Activated naive CD4-positive, alpha-beta T cell treated with anti-CD3 and anti-CD28 coated beads, Interleukin-2, amount 10 ng/mL, durations not matched to agents 7 days and 5 days (primary cell): ENCODE measurements at places on chromosomes 1 and 21.

GRCh38 chr1:154971341-154971998 is 923 bp upstream of the SHC1 start:
- peak overlapping the region; percentile 74 for H3K27ac ChIP-seq
- peak overlapping the region; percentile 4 for H3K4me3 ChIP-seq
- peaks cover 46% of the 10 kb centered on the region for H3K4me1 ChIP-seq
- no peak for DNase-seq
- peaks cover 41% of the 10 kb centered on the region for H3K36me3 ChIP-seq

- H3K4me1 ChIP-seq: peaks cover 16% of the 10 kb centered on the region
- peaks cover 9% of the 10 kb centered on the region for H3K27me3 ChIP-seq
- H3K27ac ChIP-seq: no peak overlapping the region
Observed at GRCh38 chr1:65231718-65232330, 77.5 kb upstream of the DNAJC6 start.

GRCh38 chr1:150364231-150365003 is 470 bp downstream of the RPRD2 start:
- no peaks in the 10 kb centered on the region for H3K27me3 ChIP-seq
- peak overlapping the region; percentile 95 for H3K27ac ChIP-seq
- H3K4me3 ChIP-seq: peak overlapping the region; percentile 92
- peaks cover 25% of the 10 kb centered on the region for H3K36me3 ChIP-seq
- H3K4me1 ChIP-seq: peaks cover 39% of the 10 kb centered on the region

GRCh38 chr1:169479363-169480066 is 6.2 kb downstream of the SLC19A2 start:
- H3K27ac ChIP-seq: no peak overlapping the region
- no peak for DNase-seq
- no peak overlapping the region for H3K4me3 ChIP-seq
- H3K27me3 ChIP-seq: no peaks in the 10 kb centered on the region
- peaks cover 22% of the 10 kb centered on the region for H3K4me1 ChIP-seq

- H3K27me3 ChIP-seq: peaks cover 4% of the 10 kb centered on the region
- peaks cover 44% of the 10 kb centered on the region for H3K4me1 ChIP-seq
- DNase-seq: peak; percentile 58
Observed at GRCh38 chr21:46325073-46325912, 1.3 kb downstream of the PCNT start.

DNA sequence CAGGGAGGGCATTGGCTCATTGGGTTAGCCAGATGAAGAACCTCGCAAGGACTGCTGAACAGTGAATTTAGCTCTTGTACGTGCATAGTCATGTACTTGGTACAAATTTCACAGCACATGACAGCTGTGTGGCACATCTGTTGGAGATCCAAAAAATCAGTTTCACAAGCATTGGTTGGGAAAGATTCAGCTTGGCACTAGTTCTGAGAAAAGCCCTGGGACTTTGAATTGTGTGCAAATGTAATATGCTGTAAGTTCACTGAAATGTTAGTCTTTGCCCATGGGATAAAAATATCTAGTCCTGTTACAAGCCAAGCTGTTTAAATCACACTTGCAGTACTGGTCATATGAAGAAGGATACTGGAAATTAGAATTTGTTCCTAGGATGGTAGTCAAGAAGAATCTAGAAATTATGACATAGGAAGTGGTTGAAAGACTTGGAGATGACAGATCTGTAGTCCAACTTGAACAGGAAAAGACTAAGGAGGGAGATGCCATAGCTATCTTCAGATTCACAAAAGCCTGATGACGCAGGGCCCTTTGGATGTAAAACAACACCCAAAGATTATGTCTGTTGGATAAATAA is 19.2 kb downstream of the LAMC2 start:
- H3K4me1 ChIP-seq: peaks cover 2% of the 10 kb centered on the region
- no peak overlapping the region for H3K27ac ChIP-seq
- DNase-seq: no peak
- no peaks in the 10 kb centered on the region for H3K36me3 ChIP-seq
